ENCODE measurements at places on chromosomes 7 and 10. TPM values are rescaled to one million over a fixed set of nuclear protein-coding genes. Genes with fewer than 3 reads are reported as not detected.

Gene ZP3
- total RNA-seq, result not detected

Gene DUSP5
- total RNA-seq, result 14.2 TPM

Gene MRPS17
- 9.0 TPM for total RNA-seq

Gene OR6V1
- total RNA-seq, result not detected

Gene HMX3
- total RNA-seq, result not detected

Gene MXI1
- total RNA-seq, result 51.2 TPM

Gene FEZF1
- total RNA-seq, result not detected

Gene XPNPEP1
- total RNA-seq, result 83.7 TPM

Gene LRRC4
- total RNA-seq, result 3.7 TPM

Gene A1CF
- not detected for total RNA-seq

Gene PON1
- total RNA-seq, result not detected

Gene SVIL
- 211 TPM for total RNA-seq

Gene FXYD4
- total RNA-seq, result not detected

Gene KCP
- 0.27 TPM for total RNA-seq

Gene CASD1
- 52.5 TPM for total RNA-seq

Gene TRPV5
- not detected for total RNA-seq

Gene KIF11
- total RNA-seq, result 1.0 TPM

Gene CALHM1
- total RNA-seq, result not detected

Gene SPDYE11
- not detected for total RNA-seq

All from thyroid gland (tissue), 4 donors.